ENCODE measurements at places on chromosomes 6 and 20. TPM values are rescaled to one million over a fixed set of nuclear protein-coding genes. Genes with fewer than 3 reads are reported as not detected.

ULBP3 gene
- total RNA-seq, result 9.8 TPM

SIM1 gene
- total RNA-seq, result not detected

TSHZ2 gene
- total RNA-seq, result 1.0 TPM

TTI1 gene
- 19.5 TPM for total RNA-seq

TNF gene
- total RNA-seq, result 0.07 TPM

ADGRF1 gene
- total RNA-seq, result 8.9 TPM

NOX3 gene
- total RNA-seq, result not detected

MATN4 gene
- total RNA-seq, result 0.14 TPM

PLA2G7 gene
- total RNA-seq, result under 0.01 TPM

LBP gene
- total RNA-seq, result not detected

GABBR1 gene
- total RNA-seq, result 13.0 TPM

PNPLA1 gene
- total RNA-seq, result 0.36 TPM

SPAG4 gene
- 3.2 TPM for total RNA-seq

SOBP gene
- not detected for total RNA-seq

RIMS4 gene
- total RNA-seq, result not detected

HTR1E gene
- not detected for total RNA-seq

REM1 gene
- not detected for total RNA-seq

PSORS1C2 gene
- total RNA-seq, result not detected

GHRH gene
- not detected for total RNA-seq

IPCEF1 gene
- total RNA-seq, result 1.00 TPM

ZBP1 gene
- total RNA-seq, result not detected

WFDC10B gene
- not detected for total RNA-seq

PRRT1 gene
- not detected for total RNA-seq

MUC21 gene
- total RNA-seq, result not detected

AFDN gene
- total RNA-seq, result 195 TPM

PSMB8 gene
- total RNA-seq, result 29.1 TPM

BIRC7 gene
- not detected for total RNA-seq

GTSF1L gene
- total RNA-seq, result not detected

KCNK15 gene
- total RNA-seq, result 0.14 TPM

BEND3 gene
- 5.1 TPM for total RNA-seq

SNX21 gene
- total RNA-seq, result 13.1 TPM

GFRAL gene
- total RNA-seq, result not detected

ZBTB22 gene
- total RNA-seq, result 24.3 TPM

FAM162B gene
- not detected for total RNA-seq

DAAM2 gene
- 0.07 TPM for total RNA-seq

C4A gene
- total RNA-seq, result 1.4 TPM

SEL1L2 gene
- total RNA-seq, result not detected

RHAG gene
- not detected for total RNA-seq

STK4 gene
- 43.4 TPM for total RNA-seq

NKX2-2 gene
- total RNA-seq, result not detected
